ENCODE measurements at places on chromosomes 13 and 19.

DNA sequence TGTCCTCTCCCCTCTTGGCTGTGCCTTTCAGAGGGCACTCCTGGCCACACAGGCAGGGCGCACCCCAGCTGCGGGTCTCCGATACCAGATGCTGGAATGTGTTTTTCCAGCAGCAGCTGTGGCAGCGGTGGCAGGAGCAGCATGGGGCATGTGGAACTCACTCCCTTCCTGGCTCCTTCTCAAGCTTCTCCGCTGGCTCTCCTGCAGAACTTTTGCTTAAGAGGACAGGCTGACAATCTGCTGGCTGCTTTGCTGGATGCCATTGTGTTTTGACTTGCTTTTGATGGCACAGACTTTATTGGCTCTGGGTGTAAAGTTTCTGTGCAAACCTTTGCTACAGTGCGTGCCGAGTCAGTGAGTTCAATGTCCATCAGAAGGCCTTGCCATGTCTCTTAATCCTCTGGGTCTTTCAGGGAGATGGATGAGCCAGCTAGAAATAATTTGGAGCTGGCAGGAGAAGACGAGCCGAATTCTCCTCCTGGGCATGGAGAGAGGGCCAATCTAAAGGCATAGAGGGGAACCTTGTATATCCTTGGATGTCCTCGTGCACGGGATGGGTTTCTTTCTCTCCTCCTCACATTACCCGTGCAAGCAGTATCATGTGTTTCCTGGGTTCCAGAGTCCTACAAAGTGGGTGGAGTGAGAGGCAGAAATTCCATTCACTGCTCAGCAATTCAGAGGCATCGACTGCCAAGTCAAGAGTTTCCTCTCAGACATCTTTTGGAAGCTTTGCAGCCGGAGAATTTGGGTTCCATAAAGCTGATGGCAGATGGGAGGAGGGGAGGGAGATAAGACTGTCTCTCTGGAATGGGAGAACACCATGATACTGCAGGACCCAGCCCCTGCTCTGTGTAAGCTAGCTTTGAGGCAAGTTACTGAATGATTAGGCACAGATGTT is 231.2 kb downstream of the FGF9 start:
- DNase-seq, result no peak

DNA sequence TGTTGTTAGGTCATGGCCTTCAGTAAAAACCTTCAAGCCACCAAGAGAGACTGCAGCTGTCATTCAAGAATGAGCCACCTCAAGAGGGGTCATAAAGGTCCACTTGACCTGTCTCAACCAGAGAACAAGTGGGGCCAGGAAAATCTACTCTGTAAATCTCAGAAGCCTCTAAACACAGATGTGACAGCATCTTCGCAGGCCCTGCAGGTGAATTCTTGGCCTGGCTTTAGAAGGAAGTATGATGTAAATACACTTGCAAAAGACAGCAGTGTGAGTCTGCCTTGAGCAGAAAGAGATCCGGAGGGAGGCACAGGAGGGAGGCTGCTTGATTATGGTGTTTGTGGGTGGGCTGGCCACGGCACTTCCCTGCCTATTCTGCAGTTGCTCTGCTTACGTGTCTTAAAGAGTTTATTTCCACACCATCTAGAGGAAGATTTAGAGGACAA is 1082.9 kb downstream of the UQCRFS1 start:
- no peak for DNase-seq

- DNase-seq, result no peak
These were observed 930.3 kb upstream of the PCDH9 start for GRCh38 chr13:68160466-68160865.

DNA sequence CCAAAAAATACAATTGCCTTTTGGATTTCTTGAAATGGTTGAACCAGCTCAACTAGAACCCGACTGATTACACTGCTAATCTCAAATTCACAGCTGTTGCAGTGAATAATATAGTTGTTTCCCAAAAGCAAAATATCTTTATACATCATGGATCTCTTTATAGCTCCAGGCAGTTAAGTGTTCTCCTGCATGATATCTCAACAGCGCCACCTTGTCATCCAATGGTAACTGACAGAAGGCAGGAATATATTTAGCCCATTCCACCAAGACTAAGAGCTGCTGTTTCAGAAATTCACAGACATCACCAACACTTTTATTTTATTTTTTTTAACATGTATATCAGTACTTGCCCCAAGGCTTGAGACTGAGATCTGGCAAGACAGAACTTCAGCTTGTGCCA is 1141.0 kb upstream of the PRR20A start:
- no peak for DNase-seq

- no peak for DNase-seq
These were observed 9.5 kb downstream of the GPR32 start for GRCh38 chr19:50779504-50780457.

- no peak for DNase-seq
These were observed 699 bp downstream of the MEGF8 start for GRCh38 chr19:42325896-42326771.

DNA sequence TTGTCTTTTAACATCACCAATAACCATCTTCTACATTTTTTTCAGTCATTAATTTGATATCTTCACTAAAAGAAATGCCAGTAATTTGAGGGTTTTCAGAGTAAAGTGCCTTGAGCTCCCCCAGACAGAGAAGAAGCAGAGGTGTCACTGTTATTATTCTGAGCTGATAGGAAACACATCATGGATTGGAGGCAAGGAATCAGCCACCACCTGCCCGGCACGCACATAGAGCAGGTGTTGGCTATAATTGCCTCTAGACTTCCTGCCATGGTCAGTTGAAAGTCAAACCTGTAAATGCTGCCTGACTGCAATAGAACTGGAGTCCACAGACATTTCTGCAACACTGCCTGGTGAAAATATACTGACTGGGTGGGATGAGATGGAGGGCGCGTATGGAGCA is 776.6 kb downstream of the UQCRFS1 start:
- DNase-seq, result no peak

Data from stimulated activated CD4-positive, alpha-beta T cell treated with anti-CD3 and anti-CD28 coated beads, Interleukin-15, amount 100 ng/mL, for 1 hour (primary cell).